Stimulated activated CD8-positive, alpha-beta memory T cell treated with anti-CD3 and anti-CD28 coated beads, Interleukin-12 subunit alpha, Interleukin-12 subunit beta, amount 100 ng/mL, for 1 hour (primary cell): ENCODE measurements at places on chromosomes 6 and 20.

GRCh38 chr6:6331946-6332601, 11.6 kb upstream of the F13A1 start:
- no peak for DNase-seq

- no peak for DNase-seq
Observed at GRCh38 chr6:93163146-93163545, 256.2 kb downstream of the EPHA7 start.

- no peak for DNase-seq
Observed at GRCh38 chr6:111952274-111952673, 79.0 kb upstream of the FYN start.

DNA sequence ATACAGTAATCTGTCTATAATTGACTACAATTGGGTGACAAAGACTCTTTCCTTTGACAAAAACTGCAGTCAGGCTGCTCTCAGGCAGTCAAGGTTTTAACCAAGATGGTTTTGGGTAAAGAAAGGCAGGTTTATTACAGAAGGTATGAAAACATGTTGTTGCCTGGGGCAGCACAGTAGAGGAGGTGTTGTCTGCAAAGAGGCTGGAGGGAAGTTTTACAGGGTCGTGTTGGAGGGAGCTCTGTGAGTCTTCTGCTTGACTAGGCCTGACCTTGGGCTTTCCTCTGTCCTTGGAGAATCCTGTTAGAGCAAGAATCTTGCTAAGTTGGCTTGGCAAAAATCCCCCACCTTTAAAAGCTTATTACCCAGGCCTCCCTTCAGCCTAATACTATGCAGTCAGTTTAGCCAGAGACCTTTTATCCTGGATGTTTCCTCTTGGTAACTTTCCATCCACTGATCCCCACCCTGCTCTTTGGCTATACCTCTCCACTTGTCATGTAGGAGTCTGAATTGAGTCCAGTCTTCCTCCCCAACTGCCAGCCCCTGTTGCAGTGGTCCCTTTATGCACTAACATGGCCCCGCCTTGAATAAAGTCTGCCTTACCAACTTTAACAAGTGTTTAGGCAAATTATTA, 143.0 kb upstream of the SLC22A16 start:
- no peak for DNase-seq

DNA sequence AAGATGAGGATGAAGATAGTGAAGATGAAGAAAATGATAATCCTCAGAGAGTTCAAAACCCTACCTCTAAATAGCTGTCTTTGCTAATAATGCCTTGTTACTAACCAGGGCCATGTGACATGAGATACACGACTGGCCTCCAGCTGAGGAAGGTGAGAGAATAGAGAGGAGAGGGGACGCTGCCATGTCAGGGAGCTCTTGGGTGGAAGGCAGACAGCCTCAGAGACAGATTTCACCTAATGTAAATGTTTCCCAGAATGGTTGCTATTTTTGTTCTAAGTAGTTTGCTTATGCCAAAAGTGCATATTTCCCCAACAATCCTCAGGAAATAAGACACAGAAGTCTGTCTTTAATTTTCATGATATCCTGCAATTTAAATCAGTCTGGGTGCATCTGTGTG, 138.4 kb downstream of the ELOVL4 start:
- no peak for DNase-seq

DNA sequence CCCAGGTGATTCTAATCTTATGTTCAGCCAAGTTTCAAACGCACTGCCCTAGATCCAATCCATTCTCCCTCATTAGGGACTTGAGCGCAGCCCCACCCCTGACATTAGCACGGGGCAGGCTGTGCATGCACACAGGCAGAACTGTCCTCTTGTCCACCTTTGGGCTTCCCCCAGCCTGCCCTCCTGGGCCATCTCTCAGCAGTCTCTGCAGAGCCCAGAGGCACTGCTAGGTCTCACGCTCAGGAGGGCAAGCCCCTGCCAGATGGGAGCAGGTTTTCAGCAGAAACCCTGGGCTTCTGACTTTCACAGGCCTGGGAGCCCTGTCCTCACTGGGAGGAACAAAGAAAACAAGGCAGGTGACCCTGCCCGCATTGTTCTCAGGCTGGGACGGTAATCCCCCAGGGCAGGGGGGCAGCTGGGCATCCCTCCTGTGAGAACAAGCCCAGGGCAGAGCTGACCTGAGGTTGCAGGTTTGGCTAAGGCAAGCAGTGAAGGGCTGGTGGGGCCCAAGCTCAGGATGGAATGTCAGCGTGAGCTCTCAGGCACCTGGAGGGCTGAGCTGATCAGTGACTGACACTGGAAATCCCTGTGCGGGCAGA, 24.5 kb downstream of the KCNK5 start:
- DNase-seq: no peak

DNA sequence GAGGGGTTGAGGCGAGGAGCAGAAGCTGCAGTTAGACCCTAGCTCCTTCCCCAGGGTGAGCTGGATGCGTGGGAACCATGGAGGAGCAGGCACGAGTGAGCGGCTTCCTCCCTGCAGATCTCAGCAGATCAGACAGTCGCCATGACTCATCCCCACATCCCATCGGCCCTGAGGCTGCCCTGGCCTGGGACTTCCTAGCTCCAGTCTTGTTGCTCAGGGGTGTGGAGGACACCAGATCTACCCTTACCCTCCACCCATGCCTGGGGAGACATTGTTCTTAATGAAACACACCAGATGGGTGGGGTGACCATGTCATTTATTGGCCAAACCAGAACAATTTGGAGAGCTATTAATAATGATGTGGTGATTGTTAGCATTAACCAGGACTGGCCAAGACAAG, 36.3 kb upstream of the TGM2 start:
- no peak for DNase-seq

GRCh38 chr20:25037288-25038102, 20.4 kb downstream of the ACSS1 start:
- no peak for DNase-seq

GRCh38 chr6:110493253-110493800, 16.9 kb upstream of the SLC22A16 start:
- no peak for DNase-seq

- DNase-seq: no peak
Observed at GRCh38 chr6:140105857-140106256, 731.4 kb upstream of the CITED2 start.

DNA sequence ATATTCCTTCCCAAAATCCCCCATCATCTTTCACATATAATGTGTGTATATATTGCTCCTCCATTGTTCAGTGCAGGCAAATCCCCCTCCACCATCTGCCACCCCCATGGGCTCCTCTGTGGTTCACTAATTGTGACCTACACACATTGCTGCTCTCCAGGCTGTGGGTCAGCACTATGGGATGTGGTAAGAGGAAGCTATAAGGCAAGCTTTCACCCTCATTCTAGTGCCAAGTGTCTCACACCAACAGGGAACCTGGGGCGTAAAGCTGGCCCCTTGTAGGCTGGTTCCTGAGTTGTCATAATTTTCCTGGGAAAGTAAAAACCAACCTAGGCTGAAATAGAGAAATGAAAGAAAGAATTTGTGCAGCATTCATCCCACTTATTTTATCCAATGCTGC, 16.8 kb downstream of the FKBP1A start:
- no peak for DNase-seq

DNA sequence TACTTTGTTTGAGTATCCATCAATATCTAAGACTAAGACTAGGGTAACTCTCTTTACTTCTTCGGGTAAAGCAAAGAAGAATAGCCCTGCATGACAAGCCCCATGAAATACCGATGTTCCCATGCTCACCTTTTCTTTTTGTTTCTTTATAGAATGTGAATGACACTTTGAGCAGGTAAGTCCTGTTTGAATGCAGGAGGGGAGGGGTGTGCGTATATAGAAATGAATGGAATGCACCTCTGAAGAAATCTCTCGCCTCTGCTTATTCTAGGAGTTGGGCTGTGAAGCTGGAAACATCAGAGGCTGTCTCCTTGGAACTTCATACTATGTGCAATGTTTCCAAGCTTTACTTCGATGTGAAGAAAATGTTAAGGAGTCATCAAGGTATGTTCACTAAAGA, 10.3 kb downstream of the TRIM38 start:
- no peak for DNase-seq

- DNase-seq: no peak
Observed at GRCh38 chr20:20786428-20786827, 74.0 kb upstream of the RALGAPA2 start.

- no peak for DNase-seq
Observed at GRCh38 chr6:16950302-16950701, 151.5 kb upstream of the STMND1 start.

GRCh38 chr6:2792330-2793110, 27.3 kb downstream of the WRNIP1 start:
- DNase-seq: no peak

- no peak for DNase-seq
Observed at GRCh38 chr20:41425180-41425884, 58.7 kb upstream of the EMILIN3 start.

- DNase-seq: no peak
Observed at GRCh38 chr20:39124064-39124463, 161.9 kb downstream of the DHX35 start.

- no peak for DNase-seq
Observed at GRCh38 chr6:24836109-24836508, 37.4 kb upstream of the ARMH2 start.

- no peak for DNase-seq
Observed at GRCh38 chr6:108618623-108619152, 58.0 kb downstream of the FOXO3 start.

DNA sequence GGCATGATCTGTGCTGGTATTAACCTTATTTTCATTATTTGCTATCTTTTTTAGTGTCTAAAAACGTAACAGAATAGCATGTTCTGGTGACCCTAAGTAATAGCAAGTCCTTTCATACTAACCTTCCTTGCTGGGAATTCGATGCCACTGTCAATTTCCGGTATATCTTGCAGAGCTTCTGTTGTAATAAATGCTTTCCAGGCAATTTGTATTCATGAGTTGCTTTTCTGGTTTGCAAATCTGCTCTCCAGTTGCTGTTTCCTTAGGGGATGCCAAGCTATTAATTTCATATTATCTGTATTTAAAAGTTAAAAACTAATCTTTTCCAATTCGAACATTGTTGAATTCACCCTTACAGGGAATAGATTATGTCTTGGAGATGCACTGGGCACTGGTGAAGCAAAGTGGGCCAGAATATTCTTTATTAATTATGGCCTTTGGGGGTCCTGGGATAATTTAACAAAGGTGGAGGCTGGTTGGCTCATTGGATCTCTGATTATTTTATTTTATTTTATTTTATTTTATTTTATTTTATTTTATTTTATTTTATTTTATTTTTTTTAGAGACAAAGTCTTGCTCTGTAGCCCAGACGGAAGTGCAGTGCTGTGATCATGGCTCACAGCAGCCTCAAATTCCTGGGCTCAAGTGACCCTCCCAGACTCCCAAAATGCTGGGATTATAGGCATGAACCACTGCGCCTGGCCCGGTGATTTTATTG, 123.6 kb upstream of the GLP1R start:
- no peak for DNase-seq

DNA sequence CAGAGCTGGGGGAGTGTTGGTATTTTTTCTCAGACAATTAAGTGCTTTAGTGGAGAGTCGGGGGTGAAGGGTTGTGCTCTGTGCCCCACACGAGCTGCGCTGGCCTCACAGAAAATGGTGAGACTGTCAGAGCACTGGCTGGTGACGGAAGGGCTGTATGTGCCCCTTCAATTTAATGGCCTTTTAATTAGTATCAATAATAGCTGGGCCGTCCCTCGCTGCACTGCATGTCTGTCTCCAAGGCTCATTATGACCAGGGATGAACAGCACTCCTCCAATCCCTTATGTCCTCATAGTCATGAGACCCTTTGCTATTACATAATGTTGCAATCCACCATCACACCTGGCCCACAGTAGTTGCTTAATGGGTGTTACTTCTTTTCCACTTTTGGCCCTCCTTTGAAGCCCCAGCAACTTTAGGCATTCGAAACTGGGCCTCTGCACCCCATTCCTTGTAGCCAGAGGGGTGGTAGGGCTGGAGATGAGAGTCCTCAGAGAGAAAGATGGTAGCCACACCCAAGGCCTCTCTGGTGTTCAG, 9.5 kb upstream of the RALY start:
- no peak for DNase-seq

- no peak for DNase-seq
Observed at GRCh38 chr6:73200735-73201134, 24.6 kb downstream of the KHDC1L start.

DNA sequence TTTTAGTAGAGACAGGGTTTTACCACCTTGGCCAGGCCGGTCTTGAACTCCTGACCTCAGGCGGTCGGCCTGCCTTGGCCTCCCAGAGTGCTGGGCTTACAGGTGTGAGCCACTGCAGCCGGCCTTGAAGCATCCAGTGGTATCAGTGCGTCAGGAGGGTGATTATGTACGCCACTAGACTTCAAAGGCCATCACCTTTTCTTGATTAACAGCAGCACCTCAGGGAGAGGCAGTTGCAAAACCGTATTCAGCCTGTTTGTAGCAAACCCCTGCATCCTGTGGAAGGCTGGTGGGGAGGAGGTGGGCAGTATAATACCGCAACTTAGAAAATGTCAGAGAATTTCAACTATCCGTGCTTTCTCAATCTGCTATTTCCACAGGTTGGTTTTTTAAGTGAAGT, 27.3 kb upstream of the SHLD1 start:
- no peak for DNase-seq

GRCh38 chr6:53361549-53362031, 12.8 kb upstream of the ELOVL5 start:
- DNase-seq: no peak

DNA sequence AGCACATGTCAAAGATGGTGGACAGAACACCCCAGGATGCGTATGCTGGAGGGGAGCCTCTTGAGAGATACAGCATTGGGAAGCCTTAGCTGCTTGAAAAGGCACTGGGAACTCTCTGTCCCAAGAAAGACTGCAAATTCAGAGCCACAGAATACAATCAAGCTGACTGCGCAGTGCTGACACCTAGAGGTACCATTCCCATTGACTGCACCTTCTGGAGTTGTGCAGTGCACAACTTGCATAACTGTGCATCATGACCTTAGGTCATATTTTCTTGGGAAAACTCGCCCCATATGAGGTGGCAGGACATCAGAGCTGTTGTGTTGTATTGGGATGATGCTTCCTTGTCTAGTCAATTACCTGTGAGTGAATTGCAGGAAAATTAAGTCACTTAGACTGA, 646.5 kb upstream of the NOX3 start:
- no peak for DNase-seq

- DNase-seq: no peak
Observed at GRCh38 chr20:31690124-31690666, 32.5 kb downstream of the BCL2L1 start.

- no peak for DNase-seq
Observed at GRCh38 chr20:62792940-62793756, 3.1 kb upstream of the MRGBP start.
